COR-L47 (cell line): ENCODE measurements at places on chromosomes 1 and 21.

DNA sequence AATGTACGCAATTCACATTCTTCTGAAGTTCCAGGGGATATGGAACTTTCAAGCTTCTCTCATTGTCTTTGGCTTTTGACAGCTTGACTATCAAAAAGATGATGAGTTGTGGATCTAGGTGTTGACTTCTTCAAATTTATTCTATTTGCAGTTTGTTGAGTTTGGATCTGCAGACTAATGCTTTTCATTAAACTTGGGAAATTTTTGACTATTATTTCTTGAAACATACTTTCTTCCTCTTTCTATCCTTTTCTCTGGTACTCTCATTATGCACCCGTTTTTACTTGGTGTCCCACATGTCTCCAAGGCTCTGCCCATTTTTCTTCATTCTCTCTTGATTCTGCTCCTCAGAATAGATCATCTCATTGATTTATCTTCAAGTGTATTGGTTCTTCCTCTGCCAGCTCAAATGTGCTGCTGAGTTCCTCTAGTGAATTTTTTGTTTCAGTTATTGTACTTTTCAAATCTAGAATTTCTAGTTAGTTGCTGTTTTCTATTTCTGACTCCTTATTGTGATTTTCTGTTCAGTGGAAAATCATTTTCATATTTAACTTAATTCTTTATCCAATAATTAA is 49.4 kb downstream of the CYP2J2 start:
- no peak for DNase-seq

DNA sequence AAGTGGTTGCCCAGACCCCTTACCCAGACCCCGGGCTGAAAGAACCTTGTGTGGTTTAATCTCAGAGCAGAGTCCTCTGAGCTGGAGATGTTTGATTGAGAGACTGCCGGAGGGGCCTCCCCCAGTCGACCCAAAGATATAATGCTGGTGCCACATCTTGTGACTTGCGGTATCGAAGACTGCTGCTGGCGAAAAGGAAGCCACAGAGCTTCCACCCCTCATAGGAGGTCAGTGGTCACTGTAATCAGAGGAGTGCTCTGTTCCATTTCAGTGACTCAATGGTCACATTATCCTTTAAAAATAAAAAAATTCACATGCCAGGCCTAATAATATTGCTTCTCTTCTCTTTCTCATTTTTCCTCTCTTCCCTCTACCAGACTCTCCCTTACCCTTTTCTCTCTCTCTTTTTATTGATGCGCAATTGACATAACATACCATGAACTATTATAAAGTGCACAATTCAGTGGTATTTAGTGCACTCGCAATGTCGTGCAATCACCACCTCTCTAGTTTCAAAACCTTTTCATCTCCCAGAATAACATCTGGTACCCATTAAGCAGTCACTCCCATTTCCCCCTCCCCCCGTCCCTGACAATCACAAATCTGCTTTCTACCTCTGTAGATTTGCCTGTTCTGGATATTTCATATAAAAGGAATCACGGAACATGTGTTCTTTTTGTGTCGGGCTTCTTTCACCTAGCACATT is 52.6 kb upstream of the LYST start:
- DNase-seq: no peak

GRCh38 chr1:200751717-200752116 is 13.0 kb downstream of the CAMSAP2 start:
- no peak for DNase-seq

DNA sequence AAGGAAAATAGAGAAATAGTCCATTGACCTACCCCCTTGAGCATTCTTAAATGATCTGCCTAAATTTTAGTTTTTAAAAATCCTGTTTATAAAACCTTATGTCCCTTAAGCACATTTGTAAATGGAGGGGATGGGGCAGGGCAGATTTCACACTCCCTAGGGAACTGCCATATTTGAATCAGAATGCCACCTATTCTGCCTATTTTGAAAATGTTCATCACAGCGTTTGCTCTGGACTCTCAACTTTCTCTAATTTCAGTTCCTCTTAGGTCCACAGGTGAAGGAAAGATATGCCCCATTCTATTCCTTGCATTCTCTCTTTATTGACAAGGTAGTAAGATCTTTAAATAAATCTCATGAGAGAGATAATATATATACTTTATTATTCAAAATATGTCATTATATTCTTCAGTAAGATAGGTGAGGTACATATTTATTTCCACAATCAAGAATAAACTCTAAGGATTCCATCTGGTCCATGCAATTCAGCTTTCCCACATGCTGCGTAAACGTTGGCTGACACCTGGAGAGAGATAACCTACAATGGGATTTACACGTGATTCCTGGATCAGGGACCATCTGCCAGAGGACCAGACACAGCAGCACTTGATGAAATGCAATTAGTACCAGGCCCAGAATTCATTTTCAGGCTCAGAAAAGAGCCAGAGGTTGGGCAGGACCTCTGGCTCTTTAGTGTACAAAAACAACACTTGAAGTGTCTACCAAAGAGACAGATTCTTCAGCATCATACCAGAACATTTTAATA is 1.2 kb upstream of the LPGAT1 start:
- DNase-seq: peak; percentile 48

DNA sequence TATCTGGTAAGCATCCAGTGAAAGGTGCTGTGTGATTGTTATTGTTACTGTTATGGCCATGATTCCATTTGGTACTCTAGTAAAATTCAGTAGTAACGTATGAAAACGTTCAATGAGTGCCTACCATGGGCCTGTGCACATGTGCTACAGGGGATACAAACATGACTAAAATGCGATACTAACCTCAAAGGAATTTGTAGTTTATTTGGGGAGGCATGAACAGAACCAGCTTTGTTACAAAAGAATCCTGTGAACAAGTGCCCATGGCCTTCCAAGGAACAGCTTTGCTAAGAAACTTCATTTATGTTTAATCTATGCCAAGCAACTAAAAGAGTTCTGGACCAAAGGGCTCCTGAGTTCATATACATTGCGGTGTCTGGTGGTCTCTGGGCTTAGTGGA is 28.7 kb downstream of the PTGFR start:
- DNase-seq: no peak

DNA sequence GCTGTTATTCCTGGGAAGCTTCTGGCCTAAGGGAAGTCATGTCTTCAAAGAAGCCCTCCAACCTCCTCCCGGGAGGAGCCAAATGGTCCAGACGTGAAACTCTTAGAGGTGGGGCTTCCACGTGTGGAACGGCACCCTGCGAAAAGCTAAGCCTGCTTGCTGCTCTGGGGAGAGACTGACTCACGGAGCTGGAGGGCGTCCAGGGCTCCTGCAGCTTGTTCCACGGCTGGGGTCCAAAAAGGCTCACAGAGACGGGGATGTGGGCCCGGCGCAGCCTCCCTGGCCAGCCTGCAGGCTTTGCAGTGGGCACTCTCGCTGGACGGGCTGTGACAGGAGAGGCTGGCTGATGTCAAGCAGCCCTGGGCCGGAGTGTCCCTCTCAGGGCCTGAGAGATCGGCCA is 105.1 kb downstream of the COLGALT2 start:
- DNase-seq: no peak

GRCh38 chr21:34808569-34809204 is 139.9 kb downstream of the CLIC6 start:
- DNase-seq: no peak

GRCh38 chr1:30415171-30415940 is 308.0 kb downstream of the MATN1 start:
- no peak for DNase-seq

DNA sequence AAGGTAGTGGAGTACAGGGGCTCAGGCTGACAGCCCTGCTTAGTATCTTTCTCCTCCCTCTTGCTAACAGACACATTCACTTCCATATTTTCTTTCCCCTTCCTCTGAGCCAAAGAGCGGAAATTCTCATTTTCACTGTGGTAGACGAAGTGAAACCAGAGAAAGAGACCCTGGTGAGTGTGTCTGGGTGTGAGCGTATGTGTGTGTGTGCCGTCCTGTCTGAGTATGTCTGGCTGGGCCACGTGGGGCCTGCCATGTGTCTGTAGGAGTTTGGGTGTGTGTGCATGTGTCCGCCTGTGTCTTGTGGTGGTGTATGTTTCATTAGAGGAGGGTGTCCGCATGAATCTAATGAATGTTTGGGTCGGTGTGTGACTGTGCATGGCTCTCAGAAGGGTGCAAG is 1.7 kb downstream of the COL8A2 start:
- no peak for DNase-seq

DNA sequence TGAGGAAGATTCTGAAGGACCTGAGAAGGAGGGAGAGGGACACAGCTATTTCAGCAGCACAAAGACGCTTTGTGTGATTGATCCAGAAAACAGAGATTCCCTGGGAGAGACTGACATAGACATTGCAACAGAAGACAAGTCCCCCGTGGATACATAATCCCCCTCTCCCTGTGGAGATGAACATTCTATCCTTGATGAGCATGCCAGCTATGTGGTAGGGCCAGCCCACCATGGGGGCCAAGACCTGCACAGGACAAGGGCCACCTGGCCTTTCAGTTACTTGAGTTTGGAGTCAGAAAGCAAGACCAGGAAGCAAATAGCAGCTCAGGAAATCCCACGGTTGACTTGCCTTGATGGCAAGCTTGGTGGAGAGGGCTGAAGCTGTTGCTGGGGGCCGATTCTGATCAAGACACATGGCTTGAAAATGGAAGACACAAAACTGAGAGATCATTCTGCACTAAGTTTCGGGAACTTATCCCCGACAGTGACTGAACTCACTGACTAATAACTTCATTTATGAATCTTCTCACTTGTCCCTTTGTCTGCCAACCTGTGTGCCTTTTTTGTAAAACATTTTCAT is 161.3 kb upstream of the SGIP1 start:
- no peak for DNase-seq

DNA sequence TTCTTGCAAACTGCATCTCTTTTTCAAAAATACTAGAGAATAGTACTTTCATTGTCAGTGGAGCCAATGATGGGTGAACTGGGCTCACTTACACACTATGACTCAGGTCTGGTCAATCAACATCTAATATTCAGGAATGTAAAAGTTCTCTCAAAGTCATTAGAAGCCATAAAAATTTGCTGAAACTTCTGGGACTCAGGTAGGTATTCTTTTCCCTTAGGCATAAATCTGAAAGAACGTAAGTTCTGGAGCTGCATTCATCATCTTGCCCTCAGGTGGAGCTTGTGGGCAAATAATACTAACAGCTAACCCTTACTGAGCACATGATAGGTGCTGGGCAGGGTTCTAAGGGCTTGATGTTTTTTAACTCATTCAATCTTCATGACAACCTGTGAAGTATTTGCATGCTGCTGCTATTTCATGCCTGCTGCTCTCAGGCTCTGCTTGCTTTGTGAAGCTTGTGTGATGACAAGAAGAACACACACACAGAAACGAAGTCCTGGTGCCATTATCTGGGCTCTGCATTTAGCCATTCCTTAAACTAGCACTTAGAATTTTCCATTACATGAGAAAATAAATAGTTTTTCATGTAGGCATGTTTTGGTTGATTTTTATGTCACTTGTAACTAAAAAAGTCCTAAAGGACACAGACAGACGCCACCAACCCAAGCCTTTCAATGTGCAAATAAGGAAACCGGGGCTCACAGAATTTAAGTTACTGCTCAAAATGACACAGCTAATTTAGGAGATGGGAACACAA is 394.2 kb upstream of the LYPLAL1 start:
- no peak for DNase-seq

DNA sequence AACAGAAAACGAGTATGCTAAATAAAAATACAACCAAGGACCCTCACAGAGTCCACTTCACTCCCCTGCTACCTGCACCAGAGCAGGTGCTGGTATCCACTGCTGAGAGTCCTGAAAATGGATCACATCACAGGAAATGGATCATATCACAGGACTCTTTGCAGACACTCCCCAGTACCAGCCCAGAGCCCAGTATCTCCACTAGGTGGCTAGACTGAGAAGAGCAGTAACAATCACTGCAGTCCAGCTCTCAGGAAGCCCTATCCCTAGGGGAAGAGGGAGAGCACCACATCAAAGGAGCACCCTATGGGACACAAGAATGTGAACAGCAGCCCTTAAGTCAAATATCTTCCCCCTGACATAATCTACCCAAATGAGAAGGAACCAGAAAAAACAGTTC is 28.0 kb downstream of the AGBL4 start:
- DNase-seq: no peak

DNA sequence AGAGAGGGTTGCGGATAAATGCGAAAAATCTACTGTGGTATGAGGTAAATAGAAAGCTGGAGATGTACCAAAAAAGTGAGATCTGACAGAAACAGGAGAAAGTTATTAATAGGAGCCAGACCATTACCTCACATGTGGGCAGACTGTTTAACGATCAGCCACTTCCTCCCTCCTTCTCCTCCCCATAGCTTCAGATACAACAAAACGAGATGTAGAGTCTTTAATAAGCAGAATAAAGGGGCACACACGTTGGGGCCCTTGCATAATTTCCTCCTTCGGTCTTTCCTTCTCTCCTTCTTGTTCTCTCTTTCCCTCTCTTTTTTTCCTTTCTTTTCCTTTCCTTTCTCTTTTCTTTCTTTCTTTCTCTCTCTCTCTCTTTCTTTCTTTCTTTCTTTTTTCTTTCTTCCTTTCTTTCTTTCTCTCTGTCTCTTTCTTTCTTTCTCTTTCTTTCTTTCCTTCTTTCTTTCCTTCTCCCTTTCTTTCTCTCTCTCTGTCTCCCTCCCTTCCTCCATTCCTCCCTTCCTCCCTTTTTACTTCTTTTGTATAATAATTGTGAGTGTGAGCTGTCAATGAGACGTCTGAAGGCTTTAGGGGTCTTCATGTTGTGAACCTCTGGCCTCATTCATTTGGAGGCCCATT is 242.1 kb downstream of the GRIK1 start:
- no peak for DNase-seq

DNA sequence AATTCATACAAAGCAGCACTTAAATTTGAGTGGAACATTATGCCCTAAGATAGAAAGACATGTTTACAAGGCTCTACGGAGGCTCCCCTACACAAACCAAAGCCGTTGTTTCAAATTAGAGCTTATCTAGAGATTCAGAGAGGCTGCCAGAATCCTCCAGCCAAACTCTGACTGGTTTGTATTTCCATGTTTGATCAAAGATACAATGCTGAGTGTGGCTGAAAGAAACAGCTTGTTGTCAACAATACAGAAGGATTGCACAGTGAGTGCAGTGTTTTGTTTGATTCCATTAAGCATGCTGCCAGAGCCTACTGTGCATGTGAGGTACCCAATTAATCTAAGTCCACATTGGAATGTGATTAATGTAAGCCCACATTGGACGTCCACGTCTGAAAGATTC is 402.7 kb downstream of the DISC1 start:
- peak; percentile 9 for DNase-seq

- DNase-seq: no peak
Measured at GRCh38 chr1:97073936-97074335, 352.4 kb downstream of the PTBP2 start.
